Stimulated activated CD4-positive, alpha-beta T cell treated with anti-CD3 and anti-CD28 coated beads, Interleukin-1b, Interleukin-23, amount 100 ng/mL, for 1 hour (primary cell): ENCODE measurements at places on chromosomes 16 and 17.
A peak's percentile ranks its signal among the peaks of the same experiment; 100 is the strongest.

DNA sequence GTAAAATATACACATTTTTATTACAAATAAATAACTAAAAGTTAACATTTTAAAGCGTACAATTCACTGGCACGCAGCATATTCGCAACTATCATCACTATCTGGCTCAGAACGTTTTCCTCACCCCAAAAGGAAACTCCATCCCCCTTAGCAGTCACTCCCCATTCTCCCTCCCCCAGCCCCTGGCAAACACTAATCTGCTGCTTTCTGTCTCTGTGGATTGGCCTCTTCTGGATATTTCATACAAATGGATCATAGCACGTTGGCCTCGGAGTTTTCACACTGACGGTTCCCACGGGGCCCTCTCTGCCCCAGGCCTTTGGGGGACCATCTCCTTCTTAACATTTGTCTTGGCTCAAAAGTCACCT, 64.6 kb downstream of the RTN4RL1 start:
- DNase-seq = no peak

- no peak for DNase-seq
Observed at GRCh38 chr17:49132317-49132698, 261 bp upstream of the B4GALNT2 start.

DNA sequence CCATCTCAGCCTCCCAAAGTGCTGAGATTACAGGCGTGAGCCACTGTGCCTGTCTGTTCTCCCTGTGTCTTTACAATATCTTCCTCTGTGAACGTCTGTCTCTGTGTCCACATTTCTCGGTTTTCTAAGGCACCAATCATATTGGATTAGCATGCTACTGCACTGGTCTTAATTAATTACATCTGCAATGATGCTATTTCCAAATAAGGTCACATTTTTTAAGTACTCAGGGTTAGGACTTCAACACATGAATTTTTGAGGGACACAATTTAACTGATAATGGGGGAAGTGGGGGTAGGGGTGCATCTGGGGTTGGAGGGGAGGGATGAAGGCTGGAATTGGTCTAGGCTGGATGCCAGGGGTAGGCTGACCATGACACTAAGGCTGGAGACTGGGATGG, 102.6 kb downstream of the N4BP1 start:
- no peak for DNase-seq

- DNase-seq = no peak
Observed at GRCh38 chr17:72011561-72011960, 109.3 kb upstream of the SOX9 start.

DNA sequence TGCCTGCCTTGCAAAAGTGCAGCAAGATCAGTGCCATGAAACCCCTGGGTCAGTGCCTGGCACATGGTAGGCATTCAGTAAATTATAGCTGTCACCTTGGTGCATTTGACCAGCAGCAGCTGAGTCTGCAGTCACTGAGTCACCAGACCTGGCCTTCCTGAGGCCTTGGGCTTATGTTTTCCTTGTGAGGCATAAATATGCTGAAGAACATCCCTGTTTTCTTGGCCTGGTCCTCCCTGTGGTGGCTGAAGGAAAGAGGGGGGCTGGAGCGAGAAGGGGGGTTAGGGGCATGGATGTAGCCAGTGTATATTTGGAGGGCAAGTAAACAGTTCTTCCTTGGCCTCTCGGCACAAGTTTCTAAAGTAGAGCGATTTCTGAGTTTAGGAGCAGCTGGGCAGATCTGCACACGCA, 26.5 kb downstream of the EPN2 start:
- no peak for DNase-seq

GRCh38 chr16:85625485-85626117, 12.5 kb downstream of the GSE1 start:
- no peak for DNase-seq

- no peak for DNase-seq
Observed at GRCh38 chr16:57998486-57998885, 2.0 kb downstream of the ZNF319 start.

DNA sequence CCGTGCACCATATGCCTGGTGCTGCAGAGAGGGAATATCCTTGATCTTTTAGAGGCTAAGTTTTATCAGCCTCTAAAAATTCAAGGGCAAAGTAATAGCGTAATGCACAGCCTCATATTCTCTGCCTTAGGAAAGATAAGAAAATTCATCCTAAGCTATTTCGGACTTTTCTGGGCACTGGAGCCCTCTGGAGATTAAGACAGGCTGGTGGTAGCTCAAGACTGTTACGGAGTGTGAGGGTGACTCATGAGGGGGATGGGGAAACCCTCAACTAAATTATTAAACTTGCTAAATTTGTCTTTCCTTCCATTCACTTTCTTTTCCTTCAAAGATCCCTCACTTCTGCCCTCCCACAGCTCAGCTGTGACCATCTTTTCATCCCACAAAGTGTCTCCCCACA, 73.3 kb downstream of the RPH3AL start:
- DNase-seq = no peak

GRCh38 chr16:69188236-69188549, 1.2 kb downstream of the SNTB2 start:
- DNase-seq = no peak

DNA sequence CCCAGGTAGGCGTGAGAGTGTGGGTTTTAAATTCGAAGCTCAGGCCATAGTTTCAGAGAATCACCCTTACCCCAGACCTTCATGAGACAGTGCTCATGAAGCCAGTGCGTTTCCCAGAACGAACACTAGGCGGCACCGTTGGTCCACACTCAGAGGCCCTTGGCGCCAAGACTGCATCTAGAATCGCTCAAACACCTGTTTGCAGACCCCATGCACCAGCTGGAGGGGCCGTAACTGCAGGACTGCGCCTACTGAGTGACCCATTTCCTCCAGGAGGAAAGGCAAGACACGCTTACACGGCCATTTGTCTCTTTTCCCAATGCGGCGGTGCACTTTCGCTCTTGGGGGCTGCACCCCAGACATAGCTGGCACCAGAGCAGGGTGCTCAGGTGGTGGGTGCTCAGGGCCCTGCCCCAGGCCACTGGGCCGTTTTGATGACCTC, 34.0 kb downstream of the ADGRG5 start:
- peak; percentile 79 for DNase-seq

GRCh38 chr17:32943206-32943605, 15.3 kb downstream of the TMEM98 start:
- no peak for DNase-seq

DNA sequence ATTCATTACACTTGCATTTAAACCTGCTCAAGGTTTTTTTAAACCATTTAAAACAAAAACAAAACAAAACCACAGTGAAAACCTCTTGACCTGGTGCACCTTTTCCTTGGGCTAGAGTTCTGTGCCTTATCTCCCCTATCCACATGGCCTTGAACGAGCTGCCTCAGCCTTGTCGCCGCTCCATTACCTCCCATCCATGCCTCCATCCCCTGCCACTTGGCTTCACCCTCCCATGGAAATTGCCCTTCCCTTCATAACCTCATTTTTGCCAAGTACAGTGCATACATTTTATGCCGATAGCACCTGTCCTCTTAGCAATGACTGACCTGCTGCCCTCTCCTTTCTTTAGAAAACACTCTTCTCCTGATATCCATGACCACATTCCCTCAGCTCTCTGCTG, 188.6 kb upstream of the ASIC2 start:
- no peak for DNase-seq

DNA sequence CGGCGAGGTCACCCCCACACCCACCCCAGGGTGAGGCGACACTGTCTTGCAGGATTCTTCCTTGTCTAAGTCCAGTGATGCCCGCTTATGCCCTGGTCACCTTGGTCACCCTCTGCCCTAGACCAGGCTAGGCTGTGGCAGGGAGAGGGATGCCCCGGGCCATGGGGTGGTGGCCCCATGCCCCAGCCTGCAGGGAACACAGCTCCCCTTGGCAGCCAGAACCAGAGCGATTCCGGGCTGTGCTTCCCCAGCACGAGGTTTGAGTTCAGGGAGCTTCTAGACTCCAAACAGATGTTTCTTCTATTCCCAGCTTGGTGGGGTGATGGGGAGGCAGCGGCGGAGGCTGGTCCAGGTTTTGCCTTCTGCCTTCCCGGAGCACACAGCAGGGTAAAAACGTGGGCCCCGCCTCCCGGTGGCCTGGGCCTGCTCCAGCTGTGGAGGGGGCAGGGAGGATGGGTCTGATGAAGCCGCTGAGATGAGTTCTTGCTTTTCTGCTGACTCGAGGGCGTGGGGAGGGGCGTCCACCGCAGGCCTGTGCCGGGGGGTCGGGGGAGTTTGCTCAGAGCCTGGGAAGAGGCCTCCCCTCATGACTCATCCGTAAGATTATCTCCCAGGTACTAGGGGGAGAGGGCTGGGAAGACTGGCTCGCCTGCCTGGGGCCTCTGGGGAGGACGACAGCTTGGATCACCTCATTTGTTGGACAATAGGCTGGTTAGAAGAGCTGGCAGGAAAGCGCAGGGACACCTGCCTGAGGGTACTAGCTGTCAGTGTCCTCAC, 15.4 kb downstream of the SMTNL2 start:
- no peak for DNase-seq

DNA sequence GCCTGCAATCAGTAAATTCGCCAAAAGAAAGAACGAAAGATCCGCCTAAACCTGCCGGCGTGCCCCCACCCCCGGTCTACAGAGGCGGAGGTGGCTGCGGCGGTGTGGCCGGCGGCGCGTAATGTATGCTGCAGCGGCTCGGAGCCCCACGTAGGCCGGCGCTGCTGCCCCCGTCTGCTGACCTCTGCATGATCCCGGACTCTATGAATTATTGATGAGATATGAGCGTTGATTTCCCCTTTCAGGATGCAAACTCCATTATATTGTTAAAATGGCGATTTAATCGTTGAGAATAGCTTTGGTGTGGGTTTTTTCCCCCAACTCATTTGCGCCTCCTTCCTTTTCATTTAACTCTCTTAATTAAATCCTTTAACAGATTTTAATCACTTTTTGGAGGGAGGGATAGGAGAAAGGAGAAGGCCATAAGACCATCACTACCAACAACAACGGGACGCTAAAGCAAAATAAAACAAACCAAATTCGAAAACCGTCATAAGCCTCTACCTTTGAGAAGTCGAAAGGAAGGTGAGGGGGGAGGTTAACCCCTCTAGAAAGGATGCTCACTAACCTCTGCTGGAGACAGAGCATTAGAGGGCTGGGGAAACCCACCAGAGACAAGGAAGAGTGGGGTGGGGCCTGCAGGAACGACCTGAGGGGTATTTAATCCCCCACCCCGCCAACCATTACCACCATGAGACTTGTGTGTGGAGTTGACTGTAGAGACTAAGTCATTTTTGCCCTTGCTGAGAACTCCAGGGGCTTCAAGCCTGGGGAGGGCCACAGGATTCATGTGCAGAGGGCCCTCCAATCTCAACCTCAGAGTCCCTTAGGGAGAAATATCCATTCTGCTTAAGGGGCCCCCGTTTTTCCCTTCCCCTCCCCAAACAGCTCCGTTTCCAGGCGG, 3.4 kb downstream of the HOXB3 start:
- no peak for DNase-seq

- DNase-seq = no peak
Observed at GRCh38 chr17:43877451-43878155, 29.7 kb downstream of the MPP2 start.

GRCh38 chr17:49850772-49851386, 3.0 kb upstream of the TAC4 start:
- DNase-seq = no peak

DNA sequence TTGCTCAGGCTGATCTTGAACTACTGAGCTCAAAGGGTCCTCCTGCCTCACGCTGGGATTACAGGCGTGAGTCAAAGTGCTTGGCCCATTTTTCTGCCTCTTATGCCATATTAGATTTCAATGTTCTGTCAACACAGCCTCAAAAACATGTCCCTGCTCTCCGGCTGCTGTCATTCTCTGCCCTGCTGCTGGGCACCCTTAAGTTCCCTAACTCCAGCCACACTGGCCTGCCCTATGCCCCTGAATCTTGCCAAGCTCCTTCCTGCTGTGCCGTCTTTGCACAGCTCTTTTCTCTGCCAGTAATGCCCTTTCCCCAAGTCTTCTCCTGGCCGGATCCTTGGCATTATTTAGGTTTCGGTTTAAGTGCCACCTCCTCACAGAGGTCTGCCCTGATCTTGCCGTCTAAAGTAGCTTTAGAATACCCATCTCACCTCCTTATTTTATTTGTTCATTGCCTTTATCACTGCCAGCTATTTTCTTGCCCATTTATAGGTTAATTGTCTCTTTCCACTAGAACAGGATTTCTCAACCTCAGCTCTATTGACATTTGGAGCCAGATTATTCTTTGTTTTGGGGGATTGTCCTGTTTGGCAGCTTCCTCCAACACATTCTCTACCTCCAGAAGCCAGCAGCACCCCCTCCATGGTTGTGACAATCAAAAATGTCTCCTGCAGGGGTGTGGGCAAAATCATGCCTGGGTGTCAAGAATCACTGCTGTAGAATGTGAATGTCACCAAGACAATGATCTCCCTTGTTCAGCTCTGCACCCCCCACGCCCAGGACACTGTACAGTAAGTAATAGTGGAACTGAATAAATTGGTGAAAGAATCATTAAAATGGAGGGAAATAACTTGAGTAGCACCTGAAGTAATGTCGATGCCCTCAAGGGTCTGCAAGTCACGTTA, 168.2 kb downstream of the CYLD start:
- no peak for DNase-seq

DNA sequence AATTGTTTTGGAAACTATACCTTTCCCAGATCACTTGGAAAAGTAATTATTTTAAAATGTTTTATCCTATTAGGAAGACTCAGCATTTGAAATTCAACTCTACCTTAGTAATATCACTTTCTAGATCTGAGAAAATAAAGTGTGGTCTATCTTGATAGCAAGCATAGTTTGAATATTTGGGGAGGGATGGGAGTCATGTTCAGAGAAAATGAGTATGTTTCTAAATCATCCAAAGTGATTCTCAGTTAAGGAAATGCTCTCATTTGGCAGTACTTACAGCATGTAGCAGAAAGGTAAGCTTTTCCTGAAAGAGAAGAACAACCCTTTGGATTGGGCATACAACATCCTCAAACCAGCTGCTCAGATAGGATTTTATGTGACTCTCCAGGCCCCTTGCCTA, 6.9 kb downstream of the C17orf75 start:
- no peak for DNase-seq

GRCh38 chr17:34892461-34893249, 68.6 kb downstream of the CCT6B start:
- no peak for DNase-seq

- peak; percentile 48 for DNase-seq
Observed at GRCh38 chr16:50548125-50548908, at the start of gene NKD1. TSS of gene NKD1 (plus strand) at chr16:50548396. CDS start at chr16:50548554, 158 bp downstream.

DNA sequence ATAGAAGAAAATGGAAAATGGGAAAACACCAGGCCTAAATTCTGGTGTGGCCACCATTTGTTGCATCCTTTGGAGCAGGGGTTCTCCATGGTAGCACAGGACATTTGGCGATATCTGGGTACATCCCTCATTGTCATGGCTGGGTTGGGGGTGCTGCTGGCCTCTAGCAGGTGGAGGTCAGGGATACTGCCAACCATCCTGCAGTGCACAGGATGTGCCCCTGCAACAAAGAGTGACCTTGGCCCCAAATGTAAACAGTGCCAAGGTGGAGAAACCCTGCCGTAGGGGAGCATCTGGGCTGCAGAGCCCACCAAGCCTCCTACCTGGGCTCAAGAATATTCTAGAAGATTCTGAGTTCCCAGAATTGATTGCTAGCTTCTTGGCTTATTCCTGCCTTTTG, 27.5 kb downstream of the NKD1 start:
- DNase-seq = no peak

- DNase-seq = no peak
Observed at GRCh38 chr16:12545792-12546342, 257.8 kb downstream of the CPPED1 start.

- no peak for DNase-seq
Observed at GRCh38 chr16:66325717-66326376, 40.6 kb upstream of the CDH5 start.

- no peak for DNase-seq
Observed at GRCh38 chr16:781346-782010, 6.7 kb downstream of the RPUSD1 start.
